ENCODE measurements at places on chromosomes 5 and 9.

DNA sequence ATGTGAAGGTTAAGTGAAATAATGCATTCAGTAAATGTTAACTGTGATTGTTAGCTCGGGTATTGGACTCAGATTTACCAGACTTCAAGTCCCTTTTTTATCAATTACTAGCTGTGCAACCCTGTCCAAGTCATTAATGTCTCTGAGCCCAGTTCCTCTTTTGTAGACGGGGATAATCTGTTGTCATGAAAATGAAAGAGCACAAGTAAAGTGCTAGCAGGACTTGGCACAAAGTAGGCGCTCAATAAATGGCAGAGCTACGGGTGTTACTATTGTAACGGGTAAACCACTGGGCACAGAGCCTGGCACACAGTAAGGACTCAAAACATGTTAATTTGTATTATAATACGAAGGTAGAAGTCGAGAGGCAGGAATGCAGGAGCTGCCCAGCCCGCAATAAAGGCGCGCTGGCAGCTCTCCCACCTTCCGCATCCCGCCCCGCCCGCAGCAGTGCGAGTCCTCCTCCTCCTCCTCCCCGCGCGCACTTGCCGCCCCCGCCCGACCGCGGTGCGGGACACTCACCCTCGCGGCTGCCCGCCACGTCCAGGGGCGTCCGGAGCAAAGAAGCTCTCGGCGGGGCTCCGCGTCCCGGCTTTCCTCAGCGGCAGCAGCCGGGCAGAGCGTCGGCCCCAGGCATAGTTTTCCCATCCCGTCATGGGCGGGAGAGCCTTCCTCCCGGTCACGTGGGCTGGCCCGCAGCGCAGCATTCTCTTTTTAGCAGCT, at the start of gene C1QTNF2:
Gene C1QTNF2 (minus strand): TSS at position 637 of the 723 bp plus-strand sequence. CDS start 15,615 bp downstream, outside the sequence.
- DNase-seq, result peak; percentile 1

- no peak for DNase-seq
Observed at GRCh38 chr5:62066761-62067277, 239.2 kb upstream of the KIF2A start.

GRCh38 chr9:14283276-14283675, 30.7 kb downstream of the NFIB start:
- DNase-seq, result no peak

GRCh38 chr5:4089087-4089486, 493.5 kb downstream of the IRX1 start:
- no peak for DNase-seq

DNA sequence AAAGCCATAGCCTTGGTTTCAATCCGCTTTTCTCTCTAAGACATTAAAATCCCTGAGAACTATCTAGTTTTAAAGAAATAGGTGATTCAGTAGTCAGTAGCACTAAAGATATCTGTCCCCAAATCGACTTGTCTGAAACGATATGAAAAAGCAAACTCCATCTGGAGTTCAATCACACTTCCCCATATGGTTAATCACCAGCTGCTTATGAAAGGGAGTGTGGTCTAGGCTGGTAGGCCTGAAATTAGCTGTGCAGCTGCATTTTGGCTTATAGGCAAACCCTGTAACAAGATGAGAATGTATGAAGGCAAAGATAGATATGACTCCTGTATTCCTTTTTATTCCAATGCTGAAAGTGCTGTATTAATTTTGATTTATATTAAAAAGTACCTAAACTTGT, 65.9 kb downstream of the DMRTA1 start:
- no peak for DNase-seq

DNA sequence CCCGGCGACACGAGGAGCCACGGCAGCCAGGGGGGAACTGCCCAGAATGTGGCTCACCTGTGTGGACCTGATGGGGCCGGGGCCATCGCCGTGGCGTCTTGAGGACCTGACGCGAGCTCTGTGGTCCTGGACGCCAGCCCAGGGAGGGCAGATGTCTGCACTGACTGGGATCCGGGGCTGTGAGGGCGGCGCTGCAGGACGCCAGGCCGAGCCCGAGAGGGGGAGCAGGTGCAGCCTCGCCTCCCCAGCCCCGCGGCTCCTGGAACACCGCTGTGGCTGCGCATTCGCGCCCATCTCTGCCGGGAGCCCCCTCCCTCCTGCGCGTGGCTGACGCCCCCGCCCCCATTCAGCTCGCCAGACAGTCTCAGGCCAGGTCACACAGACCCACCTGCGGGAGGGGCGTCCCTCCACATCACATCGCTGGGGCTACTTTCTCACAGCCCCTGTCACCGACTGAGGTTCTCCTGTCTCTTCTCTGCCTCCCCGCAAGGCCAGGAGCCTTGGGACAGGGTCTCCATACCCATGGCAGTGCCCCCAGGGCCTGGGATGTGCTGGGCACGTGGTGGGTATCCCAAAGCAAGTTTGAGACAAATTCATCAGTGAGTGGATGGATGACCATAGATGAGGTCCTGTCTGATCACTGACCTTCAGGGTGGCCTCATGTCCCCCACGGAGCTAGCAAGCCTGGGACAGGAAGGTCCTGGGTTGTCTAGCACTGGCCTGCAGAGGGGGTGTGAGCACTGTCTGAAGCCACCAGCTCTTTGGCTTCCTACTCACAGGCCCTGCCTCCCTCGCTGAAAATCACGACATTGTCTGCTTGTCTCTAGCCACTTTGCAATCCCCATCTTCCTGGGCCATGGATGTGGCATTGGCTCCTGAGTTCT, 47.3 kb downstream of the RASGEF1C start:
- DNase-seq, result no peak

DNA sequence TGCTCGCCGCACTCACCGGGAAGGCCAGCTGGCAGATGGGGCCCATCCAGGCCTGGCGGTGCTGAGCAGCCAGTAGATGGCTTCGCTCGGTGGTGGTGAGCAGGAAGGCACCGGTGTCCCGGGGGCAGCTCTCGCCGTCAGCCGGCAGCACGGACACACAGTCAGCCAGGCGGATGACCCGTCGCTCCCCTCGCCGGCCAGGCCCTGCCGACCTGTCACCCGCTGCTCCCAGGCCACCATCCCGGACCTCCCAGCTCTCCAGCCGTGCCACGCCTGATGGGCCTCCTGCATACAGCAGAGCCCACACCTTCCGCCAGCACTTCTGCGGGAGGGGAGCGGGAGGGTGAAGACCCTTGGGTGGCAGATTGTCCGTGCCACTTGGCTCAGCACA, 1.4 kb downstream of the DOK3 start:
- no peak for DNase-seq

- no peak for DNase-seq
Observed at GRCh38 chr5:15575666-15576065, 75.7 kb downstream of the FBXL7 start.

GRCh38 chr5:98368141-98368540, 405.3 kb upstream of the RGMB start:
- no peak for DNase-seq

All from stimulated activated CD4-positive, alpha-beta T cell treated with anti-CD3 and anti-CD28 coated beads, Interleukin-4, amount 100 ng/mL, for 4 hours (primary cell).